ENCODE measurements at places on chromosomes 2 and 18.

DNA sequence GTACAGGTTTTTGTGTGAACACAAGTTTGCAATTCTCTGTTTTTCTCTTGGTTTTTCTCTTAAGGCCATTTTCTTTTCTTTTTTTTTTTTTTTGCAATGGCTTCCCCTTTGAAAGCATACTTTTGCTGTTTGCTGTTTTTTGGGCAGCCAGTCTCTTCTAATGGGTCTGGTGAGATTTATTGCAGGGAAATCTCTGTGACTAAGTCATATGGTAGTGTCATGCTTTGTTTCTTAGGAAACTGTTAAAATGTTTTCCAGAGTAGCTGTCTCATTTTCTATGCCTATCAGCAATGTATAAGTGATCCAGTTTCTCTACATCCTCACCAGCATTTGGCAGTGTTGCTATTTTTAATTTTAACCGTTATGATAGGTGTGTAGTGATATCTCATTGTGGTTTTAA, 27.9 kb upstream of the CDCA7 start:
- DNase-seq = no peak

- no peak for DNase-seq
Observed at GRCh38 chr18:48519431-48520100, 19.3 kb upstream of the CTIF start.

- DNase-seq = peak; percentile 79
Observed at GRCh38 chr2:226756131-226756530, 43.5 kb downstream of the IRS1 start.

DNA sequence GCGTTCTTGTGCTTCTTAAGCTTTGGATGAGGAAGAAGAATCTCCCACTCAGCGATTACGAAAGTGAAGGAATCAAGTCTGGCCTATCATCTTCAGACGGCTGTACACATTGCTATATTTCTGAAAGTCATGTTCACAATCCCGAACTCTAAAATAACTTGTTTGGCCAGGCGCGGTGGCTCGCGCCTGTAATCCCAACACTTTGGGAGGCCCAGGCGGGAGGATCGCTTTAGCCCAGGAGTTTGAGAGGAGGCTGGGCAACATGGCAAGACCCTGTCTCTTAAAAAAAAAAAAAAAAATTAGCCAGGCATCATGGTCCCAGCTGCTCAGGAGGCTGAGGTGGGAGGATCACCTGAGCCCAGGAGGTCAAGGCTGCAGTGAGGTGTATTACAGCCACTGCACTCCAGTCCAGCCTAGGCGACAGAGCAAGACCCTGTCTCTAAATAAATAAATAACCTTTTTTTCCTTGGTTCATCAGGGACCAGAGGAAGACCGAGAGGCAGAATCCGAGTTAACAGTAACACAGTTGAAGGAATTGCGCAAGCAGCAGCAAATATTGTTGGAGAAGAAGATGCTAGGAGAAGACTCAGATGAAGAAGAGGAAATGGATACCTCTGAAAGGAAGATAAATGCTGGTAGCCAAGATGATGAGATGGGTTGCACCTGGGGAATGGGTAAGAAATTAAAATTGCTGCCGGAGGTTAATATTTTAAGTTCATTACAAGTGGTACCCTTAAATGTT, 1.1 kb downstream of the SLC4A1AP start:
- DNase-seq = no peak

GRCh38 chr2:36178384-36178783, 177.2 kb upstream of the CRIM1 start:
- DNase-seq = no peak

DNA sequence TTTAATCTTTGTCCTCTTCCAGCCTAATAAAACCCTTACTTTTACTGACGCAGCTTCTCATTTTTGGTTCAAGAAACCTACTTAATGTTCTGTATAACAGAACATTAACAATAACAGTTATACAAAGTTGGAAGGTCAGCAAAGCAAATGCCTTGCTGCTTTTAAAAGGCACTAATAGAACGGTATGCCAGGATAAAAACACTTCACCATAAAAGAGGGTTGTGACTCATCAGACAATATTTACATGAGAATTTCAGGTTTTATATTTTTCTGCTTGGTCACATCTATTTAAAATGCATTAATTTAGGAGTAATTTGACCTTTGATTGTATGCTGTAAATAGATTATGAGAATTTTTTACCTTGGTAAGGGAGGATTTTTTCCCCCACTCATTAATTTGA, 3.0 kb downstream of the KLHL41 start:
- DNase-seq = no peak

DNA sequence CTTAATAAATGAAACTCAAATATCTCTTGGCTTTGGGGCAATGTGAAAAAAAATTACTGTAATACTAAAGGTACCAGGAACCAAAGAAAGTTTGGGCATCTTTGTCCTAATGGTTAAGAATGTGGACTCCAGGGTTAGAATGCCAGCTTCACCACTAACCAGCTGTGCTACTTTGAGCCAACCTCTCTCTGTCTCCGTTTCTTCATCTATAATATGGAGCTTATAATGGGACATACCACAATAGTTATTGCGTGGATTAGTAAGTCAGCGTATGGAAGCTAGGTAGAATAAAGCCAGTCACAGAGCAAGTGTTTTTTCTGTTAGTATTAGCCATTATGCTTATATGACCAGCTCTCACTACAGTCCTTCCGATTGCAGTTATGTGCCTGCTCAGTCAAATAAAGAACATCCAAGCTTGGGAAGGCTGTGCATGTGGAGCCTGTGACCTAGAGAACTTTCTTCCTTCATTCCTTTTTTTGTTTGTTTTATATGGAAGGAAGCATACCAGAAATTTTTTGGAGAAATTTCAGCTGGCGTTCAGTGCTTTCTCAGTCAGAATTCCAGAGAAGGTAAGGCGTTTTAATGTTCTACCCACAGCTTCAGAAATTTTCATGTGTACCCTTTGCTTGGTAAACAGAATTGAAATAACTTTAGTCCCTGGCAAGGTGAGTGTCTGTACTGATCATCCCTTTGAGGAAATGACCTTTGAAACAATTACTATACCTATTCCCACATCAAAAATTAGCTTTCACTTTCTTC, 114.0 kb upstream of the RND3 start:
- no peak for DNase-seq

DNA sequence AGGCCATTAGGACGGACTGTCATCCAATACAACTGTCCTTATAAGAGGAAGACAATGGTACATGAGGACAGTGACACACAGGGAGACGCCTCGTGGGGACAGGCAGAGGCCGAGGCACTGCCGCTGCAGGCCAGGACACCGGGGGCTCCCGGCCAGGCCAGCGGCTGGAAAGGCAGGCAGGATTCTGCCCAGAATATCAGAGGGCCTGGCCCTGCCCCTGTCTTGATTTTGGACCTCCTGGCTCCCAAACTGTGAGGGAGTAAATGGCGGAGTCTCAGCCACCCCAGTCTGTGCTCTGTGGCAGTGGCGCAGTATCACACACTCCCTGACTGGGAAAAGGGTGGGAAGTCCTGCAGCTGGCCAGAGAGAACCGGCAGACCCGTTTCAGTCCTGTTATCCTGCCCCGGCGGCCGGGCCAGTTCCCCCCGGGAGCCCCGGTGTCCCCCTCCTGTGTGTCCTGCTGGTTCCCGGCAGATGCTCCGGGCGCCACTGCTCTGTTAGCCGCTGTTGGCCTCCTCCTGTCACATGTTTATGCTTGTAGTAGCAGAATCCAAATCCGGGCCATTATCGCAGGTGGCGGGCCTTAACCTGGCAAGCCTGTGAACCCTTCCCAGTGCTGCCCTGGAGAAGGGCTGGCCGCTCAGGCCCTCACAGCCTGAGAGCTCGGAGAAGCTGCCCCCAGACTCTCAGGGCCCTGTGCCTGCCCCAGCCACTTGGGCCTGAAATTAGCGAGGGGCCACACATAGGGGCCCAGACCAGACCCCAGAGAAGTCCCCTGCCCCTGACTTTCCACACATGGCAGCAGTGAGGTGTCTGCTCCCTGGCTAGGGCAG, 31.4 kb upstream of the TAF1B start:
- DNase-seq = no peak

DNA sequence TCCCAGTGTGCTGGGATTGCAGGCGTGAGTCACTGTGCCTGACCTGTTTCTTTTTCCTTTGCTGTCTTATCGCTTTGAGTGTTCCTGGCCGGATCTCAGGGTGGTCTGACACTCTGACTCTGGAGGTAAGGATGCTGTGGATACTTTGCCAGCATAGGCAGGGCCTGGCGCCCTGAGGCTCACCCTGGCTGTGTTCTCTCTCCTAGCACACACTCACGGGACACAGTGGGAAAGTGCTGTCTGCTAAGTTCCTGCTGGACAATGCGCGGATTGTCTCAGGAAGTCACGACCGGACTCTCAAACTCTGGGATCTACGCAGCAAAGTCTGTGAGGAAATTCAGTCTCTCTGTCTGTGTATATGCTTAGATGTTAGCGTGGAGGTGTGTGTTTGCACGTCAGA, 18.0 kb upstream of the SAG start:
- DNase-seq = no peak

GRCh38 chr18:47996091-47996541, 65.7 kb upstream of the SMAD2 start:
- no peak for DNase-seq

DNA sequence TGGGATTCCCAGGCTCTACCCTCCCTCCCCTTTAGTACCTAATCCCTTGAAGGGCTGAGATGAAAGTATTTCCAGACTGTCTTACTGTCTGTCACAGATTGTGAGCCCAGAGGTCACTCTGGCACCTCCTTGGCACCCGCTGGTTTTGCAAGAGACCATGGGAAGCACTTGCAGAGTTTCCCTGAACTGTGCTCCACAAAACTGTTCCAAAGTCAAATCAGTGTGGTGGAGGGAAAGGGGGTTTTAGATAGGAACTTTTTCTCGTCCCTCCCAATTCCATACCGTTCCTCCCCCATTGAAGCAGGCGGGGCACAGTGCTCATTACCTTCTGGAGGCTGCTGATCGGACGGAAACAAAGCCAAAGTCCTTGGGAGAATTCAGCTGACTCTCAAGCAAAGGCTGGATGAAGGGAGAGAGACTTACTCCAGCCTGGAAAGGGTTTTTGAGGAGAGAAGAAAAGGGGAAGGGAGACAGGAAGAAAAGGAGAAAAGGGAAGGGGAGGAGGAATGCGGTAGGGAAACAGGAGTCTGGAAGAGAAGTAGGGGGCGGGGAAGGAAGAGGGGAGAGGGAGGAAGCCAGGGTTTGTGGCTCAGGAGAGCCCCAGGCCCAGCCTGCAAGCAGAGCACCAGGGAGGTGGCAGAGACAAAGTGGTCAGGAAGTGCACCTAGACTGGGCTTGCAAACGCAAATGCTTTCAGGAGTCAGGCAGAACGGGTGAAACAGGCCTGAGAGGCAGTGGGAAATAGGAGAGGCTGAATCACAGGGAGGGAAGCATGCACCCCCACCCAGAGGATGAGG, 88.4 kb upstream of the SP3 start:
- no peak for DNase-seq

GRCh38 chr2:74502147-74502719, 2.8 kb upstream of the LBX2 start:
- DNase-seq = no peak

DNA sequence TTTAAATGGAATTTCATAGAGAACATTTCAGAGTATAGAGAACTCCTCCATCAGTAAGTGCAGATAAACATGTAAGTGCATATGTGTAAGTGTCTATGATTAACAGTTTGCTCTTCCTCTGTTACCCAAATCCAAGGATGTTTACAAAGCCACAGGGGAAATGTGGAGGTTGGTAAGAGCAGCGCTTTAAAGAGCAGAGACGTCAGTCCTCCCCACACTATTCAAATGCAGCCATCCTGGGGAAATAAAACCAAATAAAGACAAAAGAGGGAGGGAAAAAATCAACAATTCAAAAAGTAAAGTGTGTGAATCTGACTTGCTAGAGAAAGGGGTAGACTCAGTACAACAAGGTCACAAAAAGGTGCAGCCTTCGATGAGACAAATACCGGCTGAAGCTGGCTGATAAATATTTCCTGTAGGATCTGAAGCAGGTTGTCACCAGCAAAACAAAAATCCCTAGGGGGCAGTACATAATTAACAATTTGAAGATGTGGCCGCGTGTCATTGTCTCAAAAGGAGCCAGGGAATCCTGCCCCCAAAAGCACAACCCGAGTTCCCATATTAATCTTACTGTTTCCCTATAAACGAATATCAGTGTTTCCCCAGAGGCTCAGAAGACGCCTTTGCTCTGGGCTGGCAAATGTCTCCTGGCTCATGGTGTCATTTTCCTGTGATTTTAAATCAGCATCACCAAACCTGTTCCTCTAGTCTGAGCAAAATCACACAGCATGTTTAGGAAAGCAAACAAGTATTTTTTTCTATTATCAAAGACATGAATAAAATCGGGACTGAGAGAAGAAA, 216.5 kb downstream of the CDCA7 start:
- peak; percentile 62 for DNase-seq

GRCh38 chr2:98701230-98701629, 29.7 kb downstream of the MGAT4A start:
- no peak for DNase-seq

DNA sequence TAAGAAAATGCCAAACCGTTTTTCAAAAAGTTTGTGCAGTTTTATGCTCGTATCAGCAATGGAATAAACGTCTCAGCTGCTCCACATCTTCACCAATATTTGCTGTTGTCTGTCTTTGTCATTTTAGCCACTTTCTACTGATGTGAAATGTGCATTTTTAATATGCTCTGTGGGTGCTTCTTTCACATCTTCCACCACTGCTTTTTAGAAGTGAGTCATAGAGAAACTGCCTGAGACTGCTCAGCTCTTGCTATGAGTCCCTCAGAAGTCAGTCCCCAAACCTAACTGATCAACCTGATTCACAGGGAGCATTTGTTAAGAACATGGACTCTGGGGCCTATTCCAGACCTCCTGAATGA, 41.0 kb upstream of the EPC2 start:
- no peak for DNase-seq

DNA sequence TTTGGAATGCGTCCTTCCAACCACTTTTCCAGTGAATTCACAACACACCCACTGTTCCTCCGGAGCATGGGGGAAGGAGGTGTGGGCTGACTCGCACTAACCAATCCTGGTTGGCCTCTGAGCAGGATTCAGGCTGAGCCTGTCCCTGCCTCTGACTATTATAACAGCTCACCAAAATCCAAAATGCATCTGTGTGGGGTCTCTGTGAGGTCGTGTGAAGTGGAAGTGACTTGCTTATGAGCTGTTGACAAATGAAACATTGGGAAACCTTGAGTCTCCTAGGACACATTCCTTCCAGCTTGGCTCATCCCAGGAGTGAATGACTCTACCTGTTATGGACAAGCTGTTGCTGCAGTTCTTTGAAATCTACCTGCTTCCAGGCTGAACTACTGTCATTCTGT, 1.5 kb downstream of the CIDEA start:
- DNase-seq = no peak

- no peak for DNase-seq
Observed at GRCh38 chr18:47901624-47902362, 28.7 kb downstream of the SMAD2 start.

- DNase-seq = peak; percentile 31
Observed at GRCh38 chr2:112794131-112794733, 9.9 kb upstream of the IL1A start.

DNA sequence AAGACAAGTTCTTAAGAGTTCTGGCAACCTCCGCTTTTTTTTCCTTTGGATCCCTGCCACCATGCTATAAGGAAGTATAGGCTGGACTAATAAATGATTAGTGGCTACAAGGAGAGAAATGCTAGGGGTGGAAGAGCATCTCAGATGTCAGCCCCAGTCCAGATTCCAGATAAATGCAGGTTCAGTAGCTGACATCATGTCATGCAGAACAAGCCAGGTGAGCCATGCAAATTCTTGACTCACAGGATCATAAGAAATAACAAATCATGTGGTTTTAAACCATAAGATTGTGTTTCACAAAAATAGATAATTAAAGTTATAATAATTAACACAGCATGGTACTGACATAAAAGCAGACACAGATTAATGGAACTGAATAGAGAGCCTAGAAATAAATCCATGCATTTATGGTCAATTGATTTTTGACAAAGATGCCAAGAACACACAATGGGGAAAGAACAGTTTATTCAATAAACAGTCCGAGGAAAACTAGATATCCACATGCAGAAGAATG, 152.9 kb upstream of the SESTD1 start:
- DNase-seq = no peak
